ENCODE measurements at places on chromosomes 16 and 17.

DNA sequence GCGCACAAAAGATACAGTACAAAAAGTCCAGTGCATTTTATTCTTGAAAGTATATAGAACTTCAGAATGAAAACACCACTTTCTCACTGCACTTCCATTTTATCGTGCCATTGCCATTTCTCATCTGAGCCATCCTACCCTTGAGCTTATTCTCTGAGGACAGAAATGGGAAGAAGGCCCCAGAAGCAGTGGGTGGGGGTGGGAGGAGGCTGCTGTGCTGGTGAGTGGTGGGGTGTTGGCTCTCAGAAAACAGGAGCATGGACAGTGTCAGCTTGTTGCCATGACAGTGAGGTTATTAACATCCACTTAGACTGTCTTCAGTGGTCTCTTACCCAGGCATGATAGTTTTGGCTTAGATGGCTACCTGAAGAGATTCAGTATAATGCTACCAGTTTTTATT, 4.5 kb downstream of the ATMIN start:
- no peak for DNase-seq

- DNase-seq: no peak
Observed at GRCh38 chr16:8571061-8571596, 19.2 kb downstream of the TMEM114 start.

- DNase-seq: no peak
Observed at GRCh38 chr16:13935408-13935807, 15.5 kb downstream of the ERCC4 start.

GRCh38 chr16:83715217-83715920, 92.4 kb upstream of the HSBP1 start:
- no peak for DNase-seq

GRCh38 chr16:68961778-68962402, 118.6 kb downstream of the TANGO6 start:
- DNase-seq: no peak

DNA sequence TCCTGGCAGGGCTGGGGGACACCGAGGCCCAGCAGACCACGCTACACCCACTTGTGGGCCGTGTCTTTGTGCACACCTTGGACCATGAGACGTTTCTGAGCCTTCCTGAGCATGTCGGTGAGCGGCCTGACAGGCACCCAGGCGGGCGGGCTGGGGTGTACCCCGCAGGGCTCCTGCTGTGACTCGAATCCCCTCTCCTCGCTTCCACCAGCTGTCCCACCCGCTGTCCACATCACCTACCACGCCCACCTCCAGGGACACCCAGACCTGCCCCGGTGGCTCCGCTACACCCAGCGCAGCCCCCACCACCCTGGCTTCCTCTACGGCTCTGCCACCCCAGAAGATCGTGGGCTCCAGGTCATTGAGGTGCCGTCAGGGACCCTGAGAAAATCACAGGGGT, 1.6 kb downstream of the SGCA start:
- DNase-seq: no peak

- no peak for DNase-seq
Observed at GRCh38 chr17:57607553-57608120, 137.5 kb downstream of the CCDC182 start.

DNA sequence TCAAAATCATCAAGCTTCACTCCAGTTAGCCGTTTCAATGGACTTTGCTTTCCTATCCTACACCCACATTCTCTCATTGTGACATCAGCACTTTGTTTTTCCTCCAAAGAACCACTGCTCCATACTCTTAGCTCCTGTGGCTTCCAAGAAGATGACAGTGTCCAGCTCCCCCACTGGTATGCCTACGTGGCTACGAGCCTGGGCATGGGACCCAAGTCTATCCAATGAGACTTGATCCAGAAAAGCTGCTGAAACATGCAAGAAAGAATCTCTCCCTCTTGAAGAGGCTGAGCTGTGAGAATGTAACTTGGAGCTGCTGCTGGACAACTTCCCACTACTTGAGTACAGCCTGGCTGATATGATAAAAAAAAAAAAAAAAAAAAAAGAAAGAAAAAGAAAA, 9.4 kb downstream of the TOX3 start:
- no peak for DNase-seq

DNA sequence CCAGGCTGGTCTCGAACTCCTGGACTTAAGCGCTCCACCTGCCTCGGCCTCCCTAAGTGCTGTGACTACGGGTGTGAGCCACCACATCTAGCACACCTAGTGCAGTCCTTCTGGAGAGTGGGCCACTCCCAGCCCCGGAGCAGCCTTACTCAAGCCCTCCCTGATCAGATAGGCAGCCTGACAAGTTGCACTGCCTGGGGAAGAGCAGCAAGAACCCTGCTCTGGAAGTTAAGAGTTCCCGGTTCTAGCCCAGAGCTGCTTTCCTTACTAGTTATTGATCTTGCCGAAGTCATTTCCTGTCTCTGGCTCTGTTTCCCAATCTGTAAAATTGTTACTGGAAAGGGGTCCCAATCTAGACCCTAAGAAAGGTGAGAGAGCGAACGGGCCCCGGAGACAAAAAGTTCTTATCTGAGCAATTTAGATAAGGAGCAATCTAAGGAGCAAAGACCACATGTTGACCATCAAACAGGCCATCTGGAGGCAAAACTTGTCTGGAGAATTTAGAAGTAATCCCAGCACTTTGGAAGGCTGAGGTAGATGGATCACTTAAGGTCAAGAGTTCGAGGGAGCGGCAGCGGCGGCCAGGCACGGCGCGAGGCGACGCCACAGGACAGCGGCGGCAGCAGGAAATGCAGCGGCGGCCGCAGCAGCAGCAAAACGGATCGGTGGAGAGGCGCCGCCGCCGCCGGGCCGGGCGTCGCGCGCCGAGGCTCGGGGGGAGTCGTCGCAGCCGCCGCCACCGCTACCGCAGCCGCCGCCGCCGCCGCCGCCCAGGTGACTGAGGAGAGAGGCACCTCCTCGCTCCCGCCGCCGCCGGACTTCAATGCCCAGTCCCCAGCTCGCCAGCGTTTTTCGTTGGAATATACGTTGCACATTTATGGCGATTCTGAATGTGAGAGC, 4.3 kb upstream of the NAGLU start:
- DNase-seq: no peak

DNA sequence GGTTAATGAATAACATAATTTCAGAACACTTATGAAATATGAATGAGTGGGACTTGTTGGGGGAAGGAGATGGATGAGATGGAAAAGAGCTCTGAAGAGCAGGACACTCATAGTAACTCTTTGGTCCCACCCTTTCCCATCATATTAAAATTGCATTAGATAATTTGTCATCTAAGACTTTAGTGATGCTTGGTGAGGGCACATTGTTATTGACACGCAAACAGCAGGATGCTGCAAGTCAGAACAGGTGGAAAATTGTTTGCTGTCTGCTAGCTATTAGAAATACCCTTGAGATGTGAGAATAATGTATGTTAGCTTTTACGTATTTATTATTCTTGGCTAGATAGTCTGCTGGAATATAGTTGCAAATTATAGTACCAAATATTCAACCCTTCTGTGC, 75.7 kb downstream of the TANC2 start:
- no peak for DNase-seq

- no peak for DNase-seq
Observed at GRCh38 chr16:50925758-50926357, 184.0 kb downstream of the CYLD start.

DNA sequence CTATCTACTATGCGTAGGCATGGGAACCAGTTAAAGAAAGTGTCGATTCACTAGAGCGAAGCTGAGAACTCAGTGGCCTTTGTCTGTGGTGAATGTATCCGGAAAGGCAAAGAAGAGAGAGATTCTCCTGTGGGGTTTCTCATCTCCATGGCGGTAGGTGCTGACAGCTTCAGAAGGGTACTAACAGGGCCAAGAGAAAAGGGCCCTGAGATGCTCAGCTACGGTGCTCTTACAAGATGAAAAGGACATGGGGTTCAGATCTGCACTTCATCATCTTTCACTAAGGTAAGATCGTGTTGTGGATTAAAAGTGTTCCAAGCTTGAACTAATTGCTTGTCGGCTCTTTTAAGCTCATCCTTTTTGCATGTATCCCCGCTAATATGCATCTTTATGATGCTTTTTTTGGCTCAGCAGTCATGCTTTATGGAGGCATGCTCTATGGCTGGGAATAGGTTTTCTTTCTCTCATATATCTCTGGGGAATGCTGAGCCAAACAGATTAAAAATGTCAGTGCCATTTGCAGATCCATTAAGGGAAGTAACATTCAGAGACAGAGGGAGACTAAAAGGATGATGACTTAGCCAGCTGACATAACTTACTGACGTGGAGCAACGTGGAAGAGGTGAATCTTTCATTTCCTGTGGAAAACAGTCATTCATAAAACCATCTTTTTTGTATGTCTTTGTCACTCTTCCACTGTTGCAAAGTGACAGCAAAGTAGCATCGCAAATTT, 29.9 kb downstream of the KCNJ16 start:
- no peak for DNase-seq

- DNase-seq: no peak
Observed at GRCh38 chr16:11235703-11235991, 20.4 kb downstream of the SOCS1 start.

GRCh38 chr17:76948726-76949342, 80.6 kb downstream of the MGAT5B start:
- no peak for DNase-seq

- DNase-seq: no peak
Observed at GRCh38 chr17:57862694-57863667, 13.1 kb upstream of the MRPS23 start.

DNA sequence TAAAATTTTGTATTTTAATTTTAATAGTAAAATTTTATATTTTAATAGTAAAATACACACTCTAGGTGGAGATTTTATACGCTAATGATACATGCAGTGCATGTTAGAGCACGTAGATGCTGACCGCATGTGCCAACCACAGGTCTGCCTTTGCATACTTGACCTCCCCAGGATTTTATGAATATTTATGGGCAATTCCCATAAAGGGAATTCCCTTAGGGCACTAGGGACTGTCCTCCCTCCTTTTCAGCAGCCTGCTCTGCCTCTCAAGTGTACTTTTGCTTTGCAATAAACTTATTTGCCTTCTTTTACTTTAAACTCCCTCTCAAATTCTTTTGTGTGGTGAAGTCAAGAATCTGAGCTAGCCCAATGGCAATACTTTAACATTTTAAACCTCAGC, 217.7 kb upstream of the CDH8 start:
- no peak for DNase-seq

GRCh38 chr17:18961634-18962493, 9.9 kb downstream of the SLC5A10 start:
- no peak for DNase-seq

DNA sequence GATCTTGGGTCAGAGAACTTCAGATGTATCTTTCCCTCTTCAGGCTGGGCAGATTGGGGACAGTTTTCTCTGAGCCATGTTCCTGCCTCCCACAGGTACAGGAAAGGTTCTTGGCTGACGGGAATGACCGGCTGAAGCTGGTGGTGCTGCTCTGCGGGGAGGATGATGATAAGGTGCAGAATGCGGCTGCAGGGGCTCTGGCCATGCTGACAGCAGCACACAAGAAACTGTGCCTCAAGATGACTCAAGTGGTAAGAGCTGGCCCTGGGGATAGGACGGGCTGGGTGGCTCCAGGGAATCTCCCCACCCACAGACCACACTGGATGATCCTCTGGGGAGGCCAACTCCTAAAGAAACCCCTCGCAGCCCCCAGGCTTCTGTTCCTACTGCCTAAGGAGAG, 10.9 kb downstream of the SLC35G3 start:
- DNase-seq: no peak

- DNase-seq: no peak
Observed at GRCh38 chr16:67399218-67399733, 6.0 kb upstream of the TPPP3 start.

Measured in cortex of kidney (tissue), 1 donor.